ENCODE measurements at places on chromosomes 11 and 22. TPM values are rescaled to one million over a fixed set of nuclear protein-coding genes. Genes with fewer than 3 reads are reported as not detected.

The TSPAN32 gene
- 5.9 TPM for total RNA-seq

The UBQLNL gene
- total RNA-seq, result 0.20 TPM

The OR52H1 gene
- not detected for total RNA-seq

The PARVA gene
- total RNA-seq, result 0.20 TPM

GRCh38 chr11:40508303-40508702 is 951.1 kb downstream of the LRRC4C start:
- DNase-seq, result no peak

DNA sequence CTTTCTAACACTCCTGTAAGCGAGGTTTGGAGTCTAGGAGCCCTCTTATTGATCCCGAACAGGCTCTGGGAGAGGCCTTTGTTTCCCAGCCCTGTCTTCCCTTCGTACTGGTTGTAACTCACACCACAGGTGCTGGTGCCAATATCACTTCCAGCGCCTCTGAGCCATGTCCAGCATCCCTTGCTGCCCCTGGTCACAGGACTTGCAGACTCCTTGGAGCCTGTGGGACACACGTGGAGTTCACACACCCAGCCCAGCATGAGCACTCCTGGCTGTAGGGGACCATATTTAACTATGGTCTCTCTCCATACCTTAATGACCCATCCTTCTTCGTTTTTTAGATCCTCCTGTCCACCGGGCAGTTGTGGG is 2.2 kb downstream of the ZBTB16 start:
- no peak for DNase-seq

DNA sequence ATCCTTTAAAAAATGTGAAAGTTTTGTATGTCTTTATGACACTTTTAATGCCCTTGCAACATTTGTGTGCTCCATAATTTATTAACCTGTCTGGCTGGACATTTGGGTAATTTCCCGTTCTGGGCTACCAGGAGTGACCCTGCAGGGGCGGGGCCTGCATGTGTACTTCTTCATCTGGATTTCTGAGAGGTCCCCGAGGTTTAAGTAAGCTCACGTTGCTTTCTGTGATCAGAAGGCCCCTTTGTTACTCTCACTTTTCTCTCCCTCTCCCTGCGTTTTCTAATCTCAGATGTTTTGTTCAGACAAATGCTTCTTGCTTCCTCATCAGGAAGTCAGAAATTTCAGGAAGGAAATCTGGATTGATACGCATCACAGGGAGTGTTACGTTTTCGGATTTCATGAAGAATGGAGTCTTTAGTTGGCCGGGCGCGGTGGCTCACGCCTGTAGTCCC is 78.9 kb upstream of the CRYBB3 start:
- DNase-seq, result no peak

DNA sequence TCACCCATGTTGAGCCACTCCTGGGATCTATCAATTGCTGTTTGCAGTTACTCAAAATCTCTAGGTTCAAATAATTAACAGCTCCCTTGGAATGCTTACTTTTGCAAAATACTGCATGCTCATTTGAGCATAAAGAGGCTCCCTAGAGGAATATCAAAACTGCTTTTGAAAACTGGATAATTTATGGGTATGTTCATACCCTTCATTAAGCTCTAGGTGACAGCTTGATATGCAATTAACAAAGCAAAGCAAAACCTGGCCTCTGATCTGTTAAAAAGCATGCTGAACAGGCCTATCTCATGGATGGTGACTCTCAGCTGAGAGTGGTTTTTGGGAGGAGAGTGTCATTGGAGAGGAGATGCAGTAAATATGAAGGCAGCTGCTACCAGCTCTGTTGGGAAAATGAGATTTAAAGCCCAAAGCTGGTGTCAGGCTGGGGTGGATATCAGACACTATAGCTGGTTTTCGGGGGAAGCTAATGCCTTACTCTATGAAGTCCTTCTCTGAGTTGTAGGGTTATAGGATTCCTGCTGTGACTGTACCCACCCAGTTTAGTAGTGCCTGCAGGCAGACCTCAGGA is 110.9 kb downstream of the RASSF10 start:
- DNase-seq, result no peak

DNA sequence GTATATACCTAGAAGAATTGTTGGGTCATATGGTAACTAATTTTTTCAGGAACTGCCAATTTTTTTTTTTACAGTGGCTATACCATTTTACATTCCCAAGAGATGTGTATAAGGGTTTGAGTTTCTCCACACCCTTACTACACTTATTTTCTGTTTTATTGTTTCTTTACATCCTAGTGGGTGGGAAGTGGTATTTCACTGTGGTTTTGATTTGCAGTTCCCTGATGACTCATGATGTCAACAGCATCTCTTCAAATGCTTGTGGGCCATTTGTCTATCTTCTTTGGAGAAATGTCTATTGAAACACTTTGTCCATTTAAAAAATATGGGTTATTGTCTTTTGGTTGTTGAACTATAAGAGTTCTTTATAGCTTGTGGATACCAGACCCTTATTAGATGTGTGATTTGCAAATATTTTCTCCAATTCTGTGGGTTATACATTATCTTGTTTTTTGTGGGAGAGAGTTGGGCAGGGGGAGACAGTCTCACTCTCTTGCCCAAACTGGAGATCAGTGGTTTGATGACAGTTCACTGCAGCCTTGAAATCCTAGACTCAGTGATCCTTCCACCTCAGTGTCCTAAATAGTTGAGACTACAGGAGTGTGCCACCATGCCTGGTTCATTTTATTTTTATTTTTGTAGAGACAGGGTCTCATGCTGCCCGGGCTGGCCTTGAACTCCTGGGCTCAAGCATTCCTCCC is 30.3 kb upstream of the PISD start:
- DNase-seq, result no peak

DNA sequence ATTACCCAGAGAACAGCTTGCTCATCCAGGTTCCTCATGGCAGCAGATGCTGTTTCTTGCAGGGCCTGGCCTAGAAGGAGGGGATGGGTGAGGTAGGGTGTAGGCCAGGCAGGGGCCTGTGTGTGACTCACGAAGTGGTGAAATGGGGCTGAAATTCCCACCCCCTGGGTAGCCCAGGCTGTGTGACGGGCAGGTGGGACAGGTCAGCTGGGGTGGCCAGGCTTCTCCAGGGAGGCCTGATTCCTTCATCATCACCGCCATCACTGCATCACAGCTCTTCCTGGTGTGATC is 83.2 kb downstream of the CACNA1I start:
- no peak for DNase-seq
